Pulmonary artery endothelial cell (primary cell): ENCODE measurements at places on chromosomes 12 and 14. TPM values are rescaled to one million over a fixed set of nuclear protein-coding genes. Genes with fewer than 3 reads are reported as not detected.

- no peak for DNase-seq
These were observed 123.3 kb downstream of the KCNA5 start for GRCh38 chr12:5166976-5167375.

- no peak for DNase-seq
These were observed 9.6 kb downstream of the ACTN1 start for GRCh38 chr14:68969278-68970033.

GRCh38 chr12:131751335-131751734 is 40.4 kb downstream of the SFSWAP start:
- DNase-seq: no peak

GRCh38 chr12:16564675-16565074 is 41.3 kb downstream of the LMO3 start:
- DNase-seq: no peak

- DNase-seq: no peak
These were observed 5.5 kb upstream of the PSMA6 start for GRCh38 chr14:35286707-35287106.

DNA sequence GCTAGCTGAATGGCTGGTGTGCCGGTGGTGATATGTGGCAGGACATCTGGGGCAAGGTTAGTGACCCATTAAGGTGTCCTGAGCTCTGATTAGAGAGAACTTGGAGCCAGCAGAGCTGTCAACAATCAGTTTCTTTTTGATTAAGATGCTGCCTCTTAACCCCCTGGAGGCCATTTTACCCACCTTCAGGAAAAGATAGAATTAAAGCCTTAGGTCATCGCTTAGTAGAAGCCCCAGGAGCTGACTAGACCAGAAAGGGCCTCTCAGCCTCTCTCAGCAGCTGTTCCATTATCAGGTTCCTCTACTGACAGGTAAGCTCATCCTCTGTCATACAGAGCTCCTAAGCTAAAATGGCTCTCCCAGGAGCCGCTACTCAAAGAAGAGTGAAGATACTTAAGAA is 339.0 kb downstream of the FUT8 start:
- no peak for DNase-seq

DNA sequence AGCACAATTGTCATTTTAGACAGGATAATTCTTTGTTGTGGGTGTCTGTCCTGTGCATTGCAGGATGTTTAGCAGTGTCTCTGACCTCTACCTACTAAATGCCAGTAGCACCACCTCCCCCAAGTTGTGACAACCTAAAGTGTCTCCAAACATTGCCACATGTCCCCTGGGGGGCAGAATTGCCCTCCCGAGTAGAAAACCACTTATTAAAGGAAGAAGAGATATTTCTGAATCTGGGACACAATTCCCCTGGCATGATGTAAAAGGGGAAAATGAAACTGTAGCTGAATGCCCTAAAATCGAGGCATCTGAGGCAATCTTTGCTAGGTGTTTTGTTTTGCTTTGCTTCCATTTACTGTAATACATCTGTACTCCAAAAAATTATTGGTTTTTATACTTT is 116.8 kb upstream of the NAP1L1 start:
- no peak for DNase-seq

DNA sequence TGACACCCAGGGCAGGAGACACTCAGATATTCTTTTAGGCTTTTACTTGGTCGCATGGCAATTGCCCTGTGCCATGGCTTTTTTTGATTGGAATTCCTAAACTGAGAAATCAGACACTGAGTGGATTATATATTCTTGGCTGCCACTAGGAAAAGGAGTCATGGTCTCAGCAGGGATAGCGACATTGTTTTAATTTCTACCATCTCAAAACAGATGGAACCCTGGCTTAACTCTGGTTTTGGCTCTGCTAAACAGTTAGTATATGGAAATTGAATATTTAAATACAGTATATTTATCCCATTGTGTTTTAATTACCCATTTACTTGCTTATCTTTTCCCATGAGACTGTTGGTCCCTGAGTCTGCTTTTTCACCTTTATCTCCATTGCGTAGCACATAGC is 84.0 kb downstream of the DACT1 start:
- DNase-seq: no peak

- peak; percentile 83 for DNase-seq
These were observed 221.9 kb downstream of the PELI2 start for GRCh38 chr14:56339855-56340701.

DNA sequence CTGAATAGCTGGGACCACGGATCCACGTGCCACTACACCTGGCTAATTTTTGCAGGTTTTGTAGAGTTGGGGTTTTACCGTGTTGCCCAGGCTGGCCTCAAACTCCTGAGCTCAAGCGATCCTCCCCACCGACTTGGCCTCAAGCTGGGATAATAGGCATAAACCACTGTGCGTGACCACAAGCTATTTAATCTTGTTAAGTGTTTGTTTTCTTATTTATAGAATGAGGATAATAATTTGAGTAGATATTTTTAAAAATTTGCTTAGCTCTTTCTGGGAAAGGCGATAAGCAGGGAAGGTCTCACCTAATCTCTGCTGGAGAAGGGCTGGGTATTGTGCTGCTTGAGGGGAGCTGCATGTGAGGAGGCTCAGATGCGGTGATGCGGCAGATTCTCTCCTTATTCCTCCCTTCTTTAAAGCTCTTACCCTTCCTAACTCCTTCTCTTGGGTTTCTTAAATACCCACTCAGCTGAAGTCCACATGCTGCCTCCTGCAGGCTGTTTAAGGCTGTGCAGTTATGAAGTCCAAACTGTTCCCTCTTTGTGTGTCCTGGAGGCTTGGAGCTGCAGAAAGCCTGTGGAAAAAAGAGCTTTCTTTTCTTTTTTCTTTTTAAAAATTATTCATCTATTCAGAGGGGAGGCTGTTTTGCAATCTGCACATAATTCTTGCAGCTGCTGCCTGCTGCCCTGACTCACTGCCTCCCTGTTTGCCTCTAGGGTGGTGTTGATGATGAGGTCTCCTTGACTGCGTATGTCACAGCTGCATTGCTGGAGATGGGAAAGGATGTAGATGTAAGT is 37.9 kb downstream of the A2ML1 start:
- peak; percentile 30 for DNase-seq

DNA sequence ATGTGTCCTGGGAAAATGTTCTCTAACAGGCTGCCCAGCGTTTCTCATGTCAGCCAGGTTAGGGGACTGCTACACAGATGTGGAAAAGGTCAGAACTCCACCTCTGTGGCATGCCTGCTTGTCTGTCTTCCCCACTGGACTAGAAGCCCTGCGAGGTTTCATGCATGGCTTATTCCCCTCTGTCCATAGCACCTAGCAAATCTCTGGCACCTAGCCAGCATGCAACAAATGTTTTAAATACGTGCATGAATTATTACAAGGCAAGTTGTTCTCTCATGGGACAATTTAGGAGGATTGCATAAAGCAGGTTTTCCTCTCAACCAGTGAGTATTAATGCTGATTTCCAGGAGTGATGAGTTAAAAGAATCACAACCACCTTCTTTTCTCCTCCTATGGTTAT is 21.4 kb upstream of the KCNK13 start:
- DNase-seq: no peak

DNA sequence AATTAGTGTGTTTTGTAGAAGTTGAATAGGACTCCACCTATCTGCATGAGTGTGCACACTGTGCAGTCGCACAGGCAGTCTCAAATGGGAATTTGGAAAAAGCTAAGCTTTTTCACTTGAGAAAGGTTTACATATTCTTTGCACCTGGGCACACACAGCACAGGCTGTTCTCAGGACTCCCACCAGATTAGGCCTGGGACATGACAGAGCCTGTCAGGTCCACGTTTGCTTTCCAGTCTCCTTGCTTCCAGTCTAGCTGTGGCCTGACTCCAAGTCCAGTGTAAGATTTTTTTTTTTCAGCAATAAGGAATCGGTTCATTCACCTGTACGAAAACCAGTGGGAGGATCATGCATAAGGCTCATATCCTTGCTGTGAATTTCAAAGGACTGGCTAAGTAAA is 181.3 kb downstream of the ZFP36L1 start:
- no peak for DNase-seq

DNA sequence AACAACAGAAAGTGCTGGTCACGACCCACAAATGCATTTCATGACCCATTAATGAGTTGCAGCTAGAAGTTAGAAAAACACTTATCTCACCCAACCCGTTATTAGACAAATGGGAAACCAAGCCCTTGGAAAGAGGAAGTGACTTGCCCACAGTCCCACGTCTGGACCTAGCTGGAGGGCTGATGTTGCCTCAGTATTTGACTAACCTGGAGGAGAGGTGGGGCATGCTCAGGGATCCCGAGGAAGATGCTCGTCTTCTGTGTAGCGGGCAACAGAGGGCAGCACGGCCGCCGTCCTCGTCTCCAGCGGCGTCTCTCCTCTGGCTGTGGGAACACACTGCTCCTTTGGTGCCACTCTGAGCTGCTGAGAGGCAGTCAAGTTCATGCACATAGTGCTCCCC is 12.7 kb downstream of the CCND2 start:
- DNase-seq: no peak

- no peak for DNase-seq
These were observed 1.3 kb downstream of the GOLT1B start for GRCh38 chr12:21502872-21503271.

- no peak for DNase-seq
These were observed 128.6 kb upstream of the PARP11 start for GRCh38 chr12:4001841-4002240.

GRCh38 chr12:56011509-56012090 is 9.2 kb upstream of the IKZF4 start:
- DNase-seq: no peak

DNA sequence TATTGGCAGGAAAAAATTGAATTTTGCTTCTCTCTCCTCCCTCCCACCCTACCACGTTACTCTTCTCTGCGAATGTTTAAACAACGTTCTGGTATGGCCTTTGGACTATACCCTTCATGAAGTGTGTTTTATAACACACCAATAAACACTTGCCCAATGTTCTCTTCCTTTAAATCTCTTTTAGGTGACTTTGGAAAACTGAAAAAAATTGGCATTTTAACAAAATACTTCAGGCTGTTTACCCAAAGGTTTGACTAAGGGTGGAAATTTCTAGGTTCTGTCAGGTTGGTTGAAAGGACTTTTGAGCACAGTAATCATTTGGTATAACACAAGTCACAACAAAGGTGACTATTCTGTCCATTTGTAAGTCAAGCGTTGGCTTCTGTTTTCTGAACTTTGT is 446.8 kb downstream of the AEBP2 start:
- DNase-seq: no peak

DNA sequence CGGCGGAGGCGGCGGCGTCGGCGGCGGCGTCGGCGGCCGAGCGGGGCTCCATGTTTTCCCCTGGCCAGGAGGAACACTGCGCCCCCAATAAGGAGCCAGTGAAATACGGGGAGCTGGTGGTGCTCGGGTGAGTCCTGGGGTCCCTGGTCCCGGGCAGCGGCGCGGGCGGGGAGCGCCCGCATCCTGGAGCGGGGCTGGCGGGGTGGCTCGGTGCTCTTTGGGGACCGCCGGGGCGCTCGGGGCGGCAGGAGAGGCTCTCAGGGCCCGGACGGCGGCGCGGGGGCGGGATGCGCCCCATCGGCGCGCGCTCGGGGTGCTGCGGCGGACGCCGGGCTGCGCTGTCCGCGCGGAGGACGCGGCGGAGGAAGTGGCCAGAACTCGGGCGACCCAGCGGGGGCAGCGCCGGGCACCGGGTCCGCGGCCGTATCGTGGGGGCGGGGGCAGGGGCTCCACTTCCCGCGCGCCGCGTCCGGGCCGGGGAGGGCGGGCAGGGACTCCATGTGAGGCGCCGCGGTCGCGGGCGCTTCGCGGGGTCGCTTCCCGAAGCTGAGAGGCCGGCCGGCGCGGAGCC is 485 bp downstream of the PELI2 start:
- no peak for DNase-seq

DNA sequence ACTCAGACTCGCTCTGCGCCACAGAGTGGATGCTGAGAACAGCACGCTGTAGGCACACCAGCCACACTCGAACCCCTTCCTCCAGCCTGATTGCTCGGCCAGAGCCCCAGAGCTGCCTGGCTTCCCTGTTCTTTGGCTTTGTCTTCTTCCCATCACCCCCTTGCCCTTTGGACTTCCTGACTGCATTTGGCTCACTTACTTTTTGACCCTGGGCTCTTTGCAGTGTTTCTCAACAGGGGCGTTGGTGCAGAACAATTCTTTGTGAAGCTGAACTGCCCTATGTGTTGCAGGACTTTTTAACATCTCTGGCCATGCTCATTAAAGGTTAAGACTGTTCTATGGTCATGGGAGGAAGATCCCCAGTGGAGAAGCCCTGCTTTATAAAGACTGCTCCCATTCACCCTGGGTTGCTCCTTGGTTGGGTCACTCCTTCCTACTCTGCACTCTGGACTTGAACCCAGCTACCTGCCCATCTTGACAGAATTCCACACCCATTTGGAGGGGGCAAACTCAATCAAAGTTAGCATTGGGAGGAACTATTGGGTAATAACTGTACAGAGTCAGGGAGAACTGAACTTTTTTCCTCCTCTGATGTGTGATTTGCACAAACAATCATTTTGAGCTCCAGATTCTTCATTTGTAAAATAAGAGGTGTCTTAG is 127.7 kb upstream of the PLEKHG7 start:
- DNase-seq: no peak

- no peak for DNase-seq
These were observed 1.7 kb downstream of the PSMB11 start for GRCh38 chr14:23043754-23044153.

DNA sequence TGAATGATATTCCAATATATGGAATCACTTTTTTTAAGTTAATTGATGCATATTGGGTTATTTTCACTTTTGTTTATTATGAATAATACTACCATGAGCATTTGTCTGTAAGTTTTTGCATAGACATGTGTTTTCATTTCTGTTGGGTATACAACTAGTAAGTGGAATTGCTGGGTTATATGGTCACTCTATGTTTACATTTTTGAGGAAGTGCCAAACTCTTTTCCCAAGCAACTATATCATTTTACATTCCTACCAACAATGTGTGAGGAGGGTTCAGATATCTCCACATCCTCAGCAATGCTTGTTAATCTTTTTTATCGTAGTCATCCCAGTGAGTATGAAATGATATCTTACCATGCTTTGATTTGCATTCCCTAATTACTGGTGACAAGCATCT is 64.0 kb downstream of the MON2 start:
- no peak for DNase-seq

GRCh38 chr14:61752626-61753025 is 9.6 kb upstream of the SNAPC1 start:
- DNase-seq: no peak

Gene TRMT5
- 10.4 and 15.2 TPM in 2 replicates for total RNA-seq

Gene FAM181A
- total RNA-seq: not detected in 2 replicates

Gene GPR135
- 0.66 and 0.99 TPM in 2 replicates for total RNA-seq

Gene NPFF
- total RNA-seq: not detected in 2 replicates

Gene GALNT4
- total RNA-seq: 19.8 and 24.3 TPM in 2 replicates

Gene CPNE8
- 8.4 and 14.4 TPM in 2 replicates for total RNA-seq

Gene IL26
- total RNA-seq: not detected in 2 replicates

Gene LRTM2
- not detected in 2 replicates for total RNA-seq

Gene TAS2R19
- 3.9 and 4.1 TPM in 2 replicates for total RNA-seq

Gene NGB
- not detected in 2 replicates for total RNA-seq

Gene PPFIBP1
- total RNA-seq: 133 and 179 TPM in 2 replicates

Gene RDH12
- total RNA-seq: not detected in 2 replicates

Gene POTEM
- not detected in 2 replicates for total RNA-seq

Gene SLC25A47
- total RNA-seq: 0.04 TPM in 1 of 2 replicates, not detected in the other

Gene ARHGAP9
- under 0.01 TPM in 1 of 2 replicates, not detected in the other for total RNA-seq

Gene SMIM41
- 0.07 and 0.21 TPM in 2 replicates for total RNA-seq

Gene SALL2
- total RNA-seq: 0.79 and 0.95 TPM in 2 replicates

Gene KLHL33
- under 0.01 and 0.04 TPM in 2 replicates for total RNA-seq
